ENCODE measurements at places on chromosomes 16 and 17. TPM values are rescaled to one million over a fixed set of nuclear protein-coding genes. Genes with fewer than 3 reads are reported as not detected.

AIPL1 gene
- not detected for total RNA-seq

BCL6B gene
- under 0.01 TPM for total RNA-seq

MPV17L gene
- total RNA-seq, result 0.47 TPM

NPW gene
- 0.47 TPM for total RNA-seq

BRICD5 gene
- 1.1 TPM for total RNA-seq

KRTAP16-1 gene
- not detected for total RNA-seq

TMEM98 gene
- total RNA-seq, result 102 TPM

EEF2K gene
- 28.9 TPM for total RNA-seq

CHTF8 gene
- total RNA-seq, result 43.5 TPM

KRT16 gene
- 1.9 TPM for total RNA-seq

KRTAP3-1 gene
- total RNA-seq, result not detected

CRISPLD2 gene
- total RNA-seq, result 3.1 TPM

DNAH3 gene
- under 0.01 TPM for total RNA-seq

GDPD3 gene
- total RNA-seq, result 0.95 TPM

ADGRG3 gene
- not detected for total RNA-seq

SARM1 gene
- 7.2 TPM for total RNA-seq

SPG7 gene
- 124 TPM for total RNA-seq

KRTAP2-2 gene
- not detected for total RNA-seq

EVPLL gene
- not detected for total RNA-seq

ATP1B2 gene
- total RNA-seq, result not detected

RNU2-1 gene
- not detected for total RNA-seq

NECAB2 gene
- total RNA-seq, result not detected

CCT6B gene
- 1.5 TPM for total RNA-seq

PRAC1 gene
- not detected for total RNA-seq

KRT27 gene
- not detected for total RNA-seq

MT1G gene
- total RNA-seq, result not detected

DYNLRB2 gene
- 0.32 TPM for total RNA-seq

AFMID gene
- 28.9 TPM for total RNA-seq

ABR gene
- 47.8 TPM for total RNA-seq

SLC2A4 gene
- total RNA-seq, result 0.16 TPM

TRPV2 gene
- total RNA-seq, result 63.0 TPM

GPR139 gene
- not detected for total RNA-seq

HELZ gene
- total RNA-seq, result 29.1 TPM

SPATA32 gene
- total RNA-seq, result not detected

TP53TG3B gene
- total RNA-seq, result not detected

SLC16A11 gene
- total RNA-seq, result 0.16 TPM

TPSD1 gene
- total RNA-seq, result not detected

CBLN1 gene
- total RNA-seq, result not detected

SKAP1 gene
- not detected for total RNA-seq

METTL23 gene
- total RNA-seq, result 16.4 TPM

LITAF gene
- 76.0 TPM for total RNA-seq

STXBP4 gene
- 5.4 TPM for total RNA-seq

GP1BA gene
- total RNA-seq, result not detected

CPHXL2 gene
- not detected for total RNA-seq

OTOP3 gene
- total RNA-seq, result not detected

HOXB5 gene
- total RNA-seq, result 0.09 TPM

CORO1A gene
- total RNA-seq, result 0.60 TPM

CCL7 gene
- not detected for total RNA-seq

MAP2K6 gene
- total RNA-seq, result 3.0 TPM

KCNAB3 gene
- total RNA-seq, result 0.26 TPM

DLG4 gene
- total RNA-seq, result 16.3 TPM

EPN3 gene
- not detected for total RNA-seq

CTRB2 gene
- not detected for total RNA-seq

CCL17 gene
- not detected for total RNA-seq

ATP2C2 gene
- not detected for total RNA-seq

NKD1 gene
- under 0.01 TPM for total RNA-seq

HEATR9 gene
- not detected for total RNA-seq

SULT1A1 gene
- total RNA-seq, result 5.2 TPM

Measured in bronchial smooth muscle cell (primary cell).